ENCODE measurements at places on chromosomes 12 and 14.

- no peak overlapping the region for H3K4me3 ChIP-seq
- H3K27ac ChIP-seq, result no peak overlapping the region
- H3K4me1 ChIP-seq, result no peaks in the 10 kb centered on the region
- DNase-seq, result no peak
Measured at GRCh38 chr14:34971381-34971780, 11.4 kb upstream of the SRP54 start.

GRCh38 chr14:64997108-64997794 lies 10.6 kb downstream of the FNTB start:
- peak overlapping the region; percentile 66 for H3K4me3 ChIP-seq
- H3K4me1 ChIP-seq, result peaks cover 12% of the 10 kb centered on the region
- no peak for DNase-seq
- H3K27me3 ChIP-seq, result no peaks in the 10 kb centered on the region
- H3K27ac ChIP-seq, result no peak overlapping the region

DNA sequence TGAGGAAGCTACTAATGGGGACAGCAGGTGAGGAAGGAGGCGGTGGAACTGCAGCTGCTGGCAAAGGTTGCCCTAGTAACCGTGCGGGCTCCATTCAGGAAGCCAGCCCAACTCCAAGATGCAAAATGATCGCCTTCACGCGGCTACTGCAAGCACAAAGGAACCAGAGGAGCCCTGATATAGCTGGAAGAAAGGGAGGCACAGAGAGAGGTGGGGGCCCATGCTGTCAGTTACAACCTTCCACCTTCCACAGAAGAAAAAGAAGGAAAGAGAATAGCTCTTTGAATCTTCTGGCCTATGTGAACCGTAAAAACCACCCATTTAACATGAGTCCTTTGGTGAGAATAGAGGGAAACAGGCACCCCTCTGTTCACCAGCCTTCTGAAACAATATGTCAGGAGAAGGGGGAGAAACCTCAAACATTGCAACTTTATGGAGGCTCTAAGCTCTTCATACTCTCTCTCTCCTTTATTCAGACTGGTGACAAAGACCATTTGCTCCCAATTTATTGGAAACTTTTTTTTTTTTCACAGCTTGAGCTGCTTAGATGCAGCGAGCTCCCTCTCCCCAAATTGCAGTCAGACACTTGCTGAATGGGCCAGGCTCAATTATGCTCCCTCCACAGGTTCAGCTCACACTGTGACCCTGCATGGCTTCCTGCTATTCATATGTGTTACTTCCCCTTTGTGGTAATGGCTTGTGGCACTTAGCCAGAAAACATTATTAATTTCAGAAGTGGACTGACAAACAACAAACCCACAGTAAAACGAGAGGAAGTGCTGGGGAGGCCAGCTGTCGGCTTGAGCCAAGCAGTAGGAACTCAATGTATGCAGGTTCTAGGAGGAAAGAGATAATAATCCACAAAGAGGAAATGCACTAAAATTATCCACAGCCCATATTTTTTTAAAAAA lies 6.2 kb downstream of the DUSP6 start:
- peak overlapping the region; percentile 73 for H3K27ac ChIP-seq
- H3K4me1 ChIP-seq, result peaks cover 68% of the 10 kb centered on the region
- H3K36me3 ChIP-seq, result peaks cover 4% of the 10 kb centered on the region
- peak; percentile 47 for DNase-seq

DNA sequence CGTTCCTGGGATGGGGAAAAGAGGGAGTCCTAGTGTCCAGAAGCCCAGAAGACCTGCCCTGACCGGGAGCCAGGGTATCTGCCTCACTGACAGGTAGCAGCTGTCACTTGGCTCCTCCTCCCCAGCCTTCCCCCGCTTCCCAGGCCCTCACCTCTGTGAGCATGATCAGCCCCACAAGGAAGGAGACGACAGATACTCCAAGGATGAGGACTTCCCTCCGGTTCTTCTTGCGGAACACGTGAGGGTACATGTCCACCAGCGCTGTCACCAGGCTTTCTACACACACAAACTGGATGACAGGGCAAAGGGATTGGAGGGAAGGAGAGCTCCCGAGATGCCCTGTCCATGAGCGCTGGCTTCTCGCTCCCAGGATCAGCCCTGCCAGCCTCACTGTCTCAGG lies 9.9 kb upstream of the SLC6A12 start:
- no peaks in the 10 kb centered on the region for H3K36me3 ChIP-seq
- no peak overlapping the region for H3K27ac ChIP-seq
- H3K4me1 ChIP-seq, result peaks cover 5% of the 10 kb centered on the region
- H3K4me3 ChIP-seq, result no peak overlapping the region
- H3K27me3 ChIP-seq, result peaks cover 46% of the 10 kb centered on the region

DNA sequence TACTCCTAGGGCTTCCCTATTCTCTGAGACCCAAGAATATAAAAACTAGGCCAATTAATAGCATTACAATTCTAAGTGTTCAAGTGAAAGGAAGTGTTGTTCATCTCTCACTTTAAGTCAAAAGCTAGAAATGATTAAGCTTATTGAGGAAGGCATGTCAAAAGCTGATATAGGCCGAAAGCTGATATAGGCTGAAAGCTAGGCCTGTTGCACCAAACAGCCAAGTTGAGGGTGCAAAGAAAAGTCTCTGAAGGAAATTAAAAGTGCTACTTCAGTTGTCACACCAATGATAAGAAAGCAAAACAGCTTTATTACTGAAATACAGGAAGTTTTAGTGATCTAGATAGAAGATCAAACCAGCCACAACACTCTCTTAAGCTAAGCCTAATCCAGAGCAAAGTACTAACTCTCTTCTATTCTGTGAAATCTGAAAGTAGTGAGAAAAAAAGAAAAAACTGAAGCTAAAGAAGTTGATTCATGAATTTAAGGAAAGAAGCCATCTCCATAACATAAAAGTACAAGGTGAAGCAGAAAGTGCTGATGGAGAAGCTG lies 68.9 kb downstream of the SLC6A15 start:
- H3K4me3 ChIP-seq, result no peak overlapping the region
- H3K4me1 ChIP-seq, result no peaks in the 10 kb centered on the region
- H3K36me3 ChIP-seq, result no peaks in the 10 kb centered on the region
- H3K27ac ChIP-seq, result no peak overlapping the region
